ENCODE measurements at places on chromosomes 2 and 18.

DNA sequence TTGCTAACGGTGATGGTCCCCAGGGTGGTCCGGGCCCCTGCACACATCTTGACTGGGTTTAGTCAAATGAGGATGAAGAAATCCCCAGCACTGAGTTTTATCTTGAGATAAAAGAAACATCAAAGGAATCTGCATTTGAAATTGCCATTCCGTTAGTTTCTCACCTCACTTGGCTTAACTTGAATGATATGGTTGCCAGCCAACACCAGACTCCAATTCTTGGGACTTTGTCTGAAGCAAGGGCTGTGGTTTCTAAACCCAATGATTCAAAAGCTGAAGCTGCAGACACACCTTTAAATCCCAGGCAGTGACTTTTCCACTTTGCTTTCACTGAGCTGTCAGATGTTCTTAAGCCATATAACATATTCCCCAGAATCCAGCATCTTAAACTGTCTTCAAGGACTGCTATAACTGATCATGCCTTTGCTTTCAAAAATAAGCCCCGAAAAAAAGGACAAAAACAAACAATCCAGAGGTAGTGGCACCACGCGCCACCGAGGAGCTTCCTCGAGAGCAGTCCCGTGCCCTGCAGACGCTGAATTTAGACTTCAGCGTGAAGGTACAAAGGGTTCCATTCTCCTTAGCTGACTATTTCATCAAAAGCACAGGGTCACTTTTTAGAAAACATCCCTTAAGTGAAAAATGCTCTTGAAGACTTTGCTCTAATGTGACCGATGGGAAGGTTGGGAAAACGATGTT is 189.3 kb downstream of the HDAC4 start:
- no peak for DNase-seq

GRCh38 chr18:32707586-32707985 is 65.2 kb downstream of the KLHL14 start:
- no peak for DNase-seq

- no peak for DNase-seq
Observed at GRCh38 chr18:47448956-47449355, 197.5 kb upstream of the SKOR2 start.

GRCh38 chr2:10546975-10547391 is 98.9 kb upstream of the ODC1 start:
- DNase-seq = peak; percentile 52

GRCh38 chr2:88600038-88600465 is 27.2 kb downstream of the EIF2AK3 start:
- DNase-seq = no peak

DNA sequence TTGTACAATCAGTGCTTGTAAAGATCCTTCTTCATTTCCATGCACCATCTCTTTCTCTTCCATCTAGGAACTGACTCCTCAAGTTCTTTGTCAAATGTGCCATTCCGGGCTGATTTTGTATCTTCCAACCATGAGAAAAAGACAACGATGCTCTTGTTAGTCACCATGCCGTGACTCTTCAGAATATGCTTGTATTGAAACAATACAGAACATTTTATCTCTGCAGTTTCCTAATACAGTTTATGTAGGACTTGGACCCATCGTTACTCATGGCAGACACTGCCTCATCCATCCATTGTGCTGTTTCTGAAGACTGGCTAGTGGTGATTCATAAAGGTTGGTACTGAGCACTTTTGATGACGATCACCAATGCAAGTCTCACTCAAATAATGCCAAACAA is 283.2 kb downstream of the KCNS3 start:
- DNase-seq = no peak

- no peak for DNase-seq
Observed at GRCh38 chr18:45728336-45729010, 4.5 kb downstream of the SLC14A1 start.

GRCh38 chr18:51617167-51617566 is 419.7 kb upstream of the MEX3C start:
- DNase-seq = no peak

GRCh38 chr18:21762181-21762772 is 21.7 kb downstream of the MIB1 start:
- no peak for DNase-seq

- DNase-seq = no peak
Observed at GRCh38 chr2:1736045-1736444, 8.3 kb downstream of the PXDN start.

GRCh38 chr2:218605432-218605831 is 2.3 kb upstream of the PLCD4 start:
- peak; percentile 75 for DNase-seq

GRCh38 chr2:186349508-186349907 is 136.6 kb upstream of the ZC3H15 start:
- DNase-seq = no peak

- no peak for DNase-seq
Observed at GRCh38 chr2:118481299-118481698, 366.1 kb downstream of the EN1 start.

- no peak for DNase-seq
Observed at GRCh38 chr2:39786761-39787522, 7.9 kb upstream of the THUMPD2 start.

GRCh38 chr2:159773886-159774285 is 24.1 kb downstream of the CD302 start:
- no peak for DNase-seq

DNA sequence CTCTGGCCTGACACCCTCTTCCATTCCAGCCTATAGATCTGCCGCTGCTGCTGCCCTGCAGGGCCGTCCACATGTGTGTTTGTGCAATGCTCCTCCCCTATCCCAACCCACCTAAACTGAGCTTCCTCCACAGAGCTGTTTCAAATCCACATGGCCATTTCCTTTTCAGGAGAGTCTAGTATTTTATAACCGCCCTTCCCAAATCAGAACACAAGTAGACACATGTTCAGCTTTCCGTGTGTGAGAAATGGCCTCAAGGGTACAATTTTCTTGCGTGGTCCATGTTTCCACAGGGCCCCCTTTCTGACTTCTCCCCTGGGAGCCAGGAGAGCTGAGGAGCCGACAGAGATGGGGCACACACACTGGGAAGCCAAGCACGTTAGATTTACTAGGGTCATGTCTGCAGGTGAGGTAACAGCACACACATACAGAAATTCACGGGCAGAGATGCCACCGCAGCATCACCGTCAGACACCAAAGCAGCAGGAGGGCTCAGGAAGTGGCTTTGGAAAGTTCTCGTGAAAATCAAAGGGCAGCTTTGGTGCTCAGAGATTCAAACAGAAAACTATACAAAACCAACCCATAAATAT is 102.9 kb upstream of the TGFA start:
- no peak for DNase-seq

- no peak for DNase-seq
Observed at GRCh38 chr2:106868275-106868674, 17.7 kb downstream of the ST6GAL2 start.

GRCh38 chr2:200021449-200022114 is 66.2 kb downstream of the MAIP1 start:
- DNase-seq = no peak

DNA sequence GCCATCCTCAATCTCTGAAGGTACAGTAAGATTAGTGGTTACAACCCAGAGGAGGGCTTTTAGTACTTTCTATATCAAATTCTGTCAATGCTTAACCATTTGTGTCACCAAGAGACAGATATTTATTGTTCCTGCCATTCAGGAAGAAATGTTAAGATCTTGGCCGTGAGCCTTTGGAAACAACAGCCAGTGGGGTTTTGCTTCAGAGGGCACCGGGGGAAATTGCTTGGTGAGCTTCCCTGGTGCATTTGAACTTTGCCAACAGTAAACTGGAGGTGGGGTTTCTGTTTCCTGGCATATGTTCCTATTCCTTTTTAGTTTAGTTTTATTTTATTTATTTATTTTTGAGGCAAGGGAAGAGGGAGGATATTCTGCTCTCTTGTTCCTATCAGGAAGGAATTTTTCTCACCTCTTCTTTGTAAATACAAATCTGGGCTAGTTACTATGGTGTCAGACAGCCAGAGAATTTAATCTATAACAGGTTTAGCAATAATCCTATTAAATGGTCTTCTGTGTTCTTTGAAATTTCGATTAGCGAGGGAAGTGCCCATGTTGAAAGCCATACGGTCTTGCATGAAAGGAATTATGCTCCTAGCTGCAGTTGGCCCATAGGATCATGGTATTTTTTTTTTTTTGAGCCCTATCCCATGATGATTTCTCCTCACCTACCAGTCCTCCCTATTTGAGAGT is 95.7 kb downstream of the MAIP1 start:
- DNase-seq = no peak

- no peak for DNase-seq
Observed at GRCh38 chr2:131040661-131041401, 52.4 kb downstream of the FAM168B start.

- no peak for DNase-seq
Observed at GRCh38 chr2:220221992-220222391, 594.6 kb downstream of the SLC4A3 start.

DNA sequence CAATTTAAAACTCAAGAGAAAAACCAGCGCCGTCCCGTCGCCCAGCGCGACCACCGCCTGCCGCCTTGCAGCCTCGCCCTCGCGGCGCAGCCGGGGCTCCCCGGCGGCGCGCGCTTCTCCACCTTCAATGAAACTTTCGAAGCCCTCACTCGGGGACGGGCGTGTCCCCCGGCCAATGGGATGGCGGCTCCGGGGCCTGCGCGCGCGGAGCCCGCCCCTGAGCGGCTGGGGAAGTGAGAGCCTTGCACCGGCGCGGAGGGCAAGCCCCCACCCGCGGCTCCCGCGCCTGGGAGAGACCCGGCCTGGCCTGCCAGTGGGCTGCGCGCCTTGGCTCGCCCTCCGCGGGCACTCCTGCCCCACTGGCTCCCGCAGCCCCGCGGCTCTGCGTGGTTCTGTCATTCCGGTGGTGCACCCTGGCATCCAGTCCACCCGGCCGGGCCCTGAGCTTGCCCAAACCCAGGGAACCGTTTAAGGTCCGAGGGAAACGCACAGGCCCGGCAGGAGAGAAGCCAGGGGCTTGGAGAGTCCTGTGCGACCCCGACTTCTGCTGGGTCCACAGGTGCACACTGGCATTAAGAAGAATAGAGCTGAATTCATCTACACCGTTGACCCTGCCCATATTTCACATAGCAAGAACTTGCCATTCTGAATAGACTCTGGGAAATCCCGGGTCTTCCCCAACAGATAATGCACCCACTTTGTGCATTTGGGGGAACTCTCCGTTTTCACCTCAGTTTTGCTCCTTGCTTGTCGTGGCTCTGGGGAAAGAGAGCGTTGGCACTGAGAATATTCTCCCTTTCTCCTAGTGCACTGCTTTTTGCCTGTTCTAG is at the start of gene PIEZO2:
Gene PIEZO2 (minus strand): TSS at position 129 of the 830 bp plus-strand sequence. CDS start 981 bp downstream, outside the sequence.
- peak; percentile 91 for DNase-seq

GRCh38 chr2:26752656-26753055 is 11.4 kb upstream of the SLC35F6 start:
- no peak for DNase-seq

DNA sequence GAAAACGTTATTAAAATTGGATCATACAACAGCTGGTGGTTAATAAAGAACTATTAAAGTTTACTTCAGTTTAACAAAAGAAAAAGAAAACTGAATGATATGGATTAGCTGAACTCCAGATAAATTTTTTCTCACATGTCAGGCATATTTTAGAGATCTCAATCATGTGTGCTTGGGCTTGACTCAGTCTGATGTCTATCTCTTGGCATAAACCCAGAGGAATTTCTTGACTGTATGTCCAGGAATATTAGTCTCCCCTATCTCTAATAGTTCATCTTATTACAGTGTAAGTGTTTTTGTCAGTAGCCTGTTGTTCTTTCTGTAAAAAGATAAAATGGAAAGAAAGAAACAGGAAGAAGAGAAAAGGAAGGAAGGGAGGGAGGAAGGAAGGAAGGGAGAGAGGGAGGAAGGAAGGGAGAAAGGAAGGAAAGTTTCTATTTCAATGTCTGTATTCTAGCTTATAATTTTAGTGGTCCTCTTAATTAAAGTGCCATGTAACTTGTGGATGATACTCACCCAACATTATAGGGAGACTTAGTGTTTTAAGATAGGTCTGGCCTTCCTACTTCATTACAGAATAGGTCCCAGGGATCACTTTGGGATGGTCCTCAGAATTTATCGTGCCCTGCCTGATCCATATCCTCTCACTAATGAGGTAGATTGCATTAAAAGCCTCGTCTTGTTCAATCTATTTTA is 99.7 kb upstream of the UGP2 start:
- DNase-seq = no peak

GRCh38 chr2:63596401-63596883 is 7.7 kb downstream of the MDH1 start:
- no peak for DNase-seq

DNA sequence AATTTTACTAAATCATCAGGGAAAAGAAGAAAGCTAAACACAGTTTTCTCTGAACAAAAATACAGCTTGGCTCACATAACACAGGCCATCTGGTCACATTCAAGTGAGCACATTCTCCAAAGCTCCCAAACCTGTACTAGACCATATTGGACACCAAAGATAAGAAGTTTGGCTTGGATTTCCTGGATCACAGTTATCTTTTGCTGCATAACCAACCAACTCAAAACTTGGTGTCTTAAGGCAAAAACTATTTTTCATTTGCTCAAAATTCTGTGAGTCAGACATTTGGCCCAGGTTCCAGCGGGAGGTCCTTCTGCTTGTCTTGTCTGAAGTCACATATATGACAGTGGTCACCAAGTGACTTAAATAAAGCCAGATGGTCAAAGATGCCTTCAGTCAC is 83.2 kb downstream of the GYPC start:
- no peak for DNase-seq

DNA sequence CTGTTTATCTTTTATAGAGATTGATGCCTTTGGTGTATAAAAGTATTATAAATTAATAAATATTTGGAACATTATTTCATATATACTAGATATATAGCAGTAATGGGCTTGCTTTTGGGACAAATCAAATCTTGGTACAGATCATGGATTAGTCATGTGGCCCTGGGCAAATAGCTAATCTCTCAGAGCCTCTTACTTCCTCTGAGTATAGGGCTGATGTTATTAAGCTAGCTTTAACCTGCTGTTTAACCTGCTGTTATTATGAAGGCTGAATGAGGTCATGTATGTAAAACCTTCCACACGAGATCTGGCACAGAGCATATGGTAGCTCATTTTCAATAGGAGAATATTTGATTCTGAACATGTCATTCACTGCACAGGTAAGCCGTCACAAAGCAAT is 5.7 kb downstream of the ITGB6 start:
- no peak for DNase-seq

DNA sequence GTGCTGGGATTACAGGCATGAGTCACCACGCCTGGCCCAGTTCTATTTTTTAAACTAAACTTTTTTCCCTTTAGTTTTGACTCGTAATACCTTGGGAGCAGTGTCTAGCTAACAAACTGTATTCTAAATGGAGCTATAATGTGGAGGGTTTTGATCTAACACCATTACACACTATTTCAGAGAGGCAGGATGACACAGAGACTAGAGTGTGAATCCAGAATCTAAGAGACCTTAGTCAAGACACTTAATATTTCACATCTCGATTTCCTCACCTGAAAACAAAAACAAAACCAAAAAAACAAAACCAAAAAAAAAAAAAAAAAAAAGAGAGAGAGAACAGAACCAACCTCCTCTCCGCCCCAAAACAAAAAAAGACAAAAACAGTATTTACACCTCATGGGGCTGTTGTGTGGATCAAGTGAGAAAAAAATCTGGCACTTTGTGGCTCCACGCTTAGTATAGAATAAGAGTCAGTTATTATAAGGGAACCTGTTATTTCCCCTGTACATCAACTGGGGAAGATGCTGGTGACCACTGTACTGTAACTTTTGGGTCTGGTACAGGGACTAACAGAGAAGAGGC is 31.3 kb downstream of the DARS1 start:
- no peak for DNase-seq

All from left forelimb (tissue), 1 donor.